Activated T-helper 1 cell treated with anti-CD3 and anti-CD28 coated beads, Interleukin-2, amount 50 U/mL, for 16 hours (primary cell): ENCODE measurements at places on chromosomes 3 and 15.

DNA sequence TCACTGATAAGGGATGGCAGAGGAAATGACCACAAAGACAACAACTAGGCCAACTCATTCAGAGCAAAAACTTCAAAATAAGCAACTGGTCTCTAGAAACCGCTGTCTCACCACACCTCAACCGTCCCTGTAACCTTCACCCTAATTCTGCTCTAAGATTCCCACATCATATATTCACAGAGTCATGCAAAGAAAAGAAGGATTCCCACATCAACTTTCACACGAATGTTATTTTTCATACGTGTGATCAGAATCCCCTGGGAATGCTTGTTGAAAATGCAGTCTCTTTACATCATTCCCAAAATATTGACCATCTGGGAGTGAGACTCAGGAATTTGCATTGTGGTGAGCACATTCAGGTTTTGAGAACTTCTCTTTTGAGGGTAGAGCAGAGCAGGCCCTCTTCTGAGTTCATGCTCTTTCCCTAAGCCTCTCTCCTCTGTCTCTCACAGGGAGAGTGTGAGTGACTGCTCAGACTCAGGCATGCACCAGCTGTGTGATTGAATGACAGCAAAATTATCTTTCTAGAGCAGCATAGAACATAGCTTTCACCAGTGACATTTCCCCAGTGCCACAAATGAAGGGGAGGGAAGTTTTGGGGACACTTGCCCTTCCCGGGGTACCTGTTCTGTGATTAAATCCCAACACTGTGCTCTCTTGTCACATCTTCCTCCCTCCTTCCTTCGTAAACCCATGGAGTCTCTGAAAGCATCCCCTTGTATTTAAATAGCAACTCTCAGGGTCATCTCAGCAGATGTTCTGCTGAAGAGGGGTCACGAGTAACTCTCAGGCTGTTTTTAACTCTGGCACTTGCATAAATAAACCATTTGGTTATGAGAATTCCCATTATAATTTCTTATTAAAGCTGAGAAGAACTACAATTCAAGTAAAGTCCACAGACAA lies 170.9 kb downstream of the PLCL2 start:
- DNase-seq = no peak

DNA sequence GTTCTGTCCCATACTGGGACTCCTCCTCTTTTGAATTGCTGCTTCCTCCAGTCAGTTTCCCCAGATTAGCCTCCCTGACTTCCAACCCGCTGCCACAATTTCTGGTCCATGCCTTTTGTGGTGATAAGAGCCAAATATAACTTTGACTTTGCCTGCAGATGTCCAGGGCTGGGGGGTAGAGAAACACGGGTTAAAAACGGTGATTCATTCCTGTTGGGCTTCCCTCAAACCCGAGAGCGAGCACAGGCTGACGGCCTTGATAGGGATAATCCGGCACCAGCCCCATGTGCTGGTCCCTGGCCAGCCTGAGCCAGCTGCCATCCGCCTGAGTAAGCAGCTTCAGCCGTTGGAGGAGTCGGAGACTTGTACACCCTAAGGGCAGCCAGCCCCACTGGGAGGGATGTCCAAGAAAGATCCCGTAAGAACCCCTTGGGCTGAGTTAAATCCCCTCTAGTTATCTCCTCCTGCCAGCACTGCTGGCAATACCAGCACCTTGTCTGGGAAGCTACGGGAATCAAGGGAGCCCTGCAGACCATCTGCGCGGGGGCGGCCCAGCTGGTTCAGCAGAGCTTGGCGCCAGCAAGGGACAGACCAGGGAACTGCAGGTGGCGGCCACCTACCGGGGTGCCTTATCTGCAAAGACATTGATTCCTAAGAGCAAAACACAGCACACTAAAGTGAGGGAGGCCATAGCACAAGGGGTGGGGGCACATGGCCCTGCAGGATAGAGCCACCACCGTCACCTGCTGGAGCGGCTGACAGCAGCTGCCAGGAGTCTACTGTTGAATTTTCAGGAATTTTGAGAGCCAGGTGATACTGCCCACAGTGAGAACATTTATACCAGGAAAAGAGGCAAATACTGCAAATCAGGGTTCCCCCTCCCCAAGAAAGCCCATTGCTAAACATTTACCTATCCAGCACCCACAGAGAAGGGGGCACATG lies 18.1 kb downstream of the CSPG4 start:
- no peak for DNase-seq

- no peak for DNase-seq
Observed at GRCh38 chr3:158213461-158213860, 103.6 kb downstream of the RSRC1 start.

DNA sequence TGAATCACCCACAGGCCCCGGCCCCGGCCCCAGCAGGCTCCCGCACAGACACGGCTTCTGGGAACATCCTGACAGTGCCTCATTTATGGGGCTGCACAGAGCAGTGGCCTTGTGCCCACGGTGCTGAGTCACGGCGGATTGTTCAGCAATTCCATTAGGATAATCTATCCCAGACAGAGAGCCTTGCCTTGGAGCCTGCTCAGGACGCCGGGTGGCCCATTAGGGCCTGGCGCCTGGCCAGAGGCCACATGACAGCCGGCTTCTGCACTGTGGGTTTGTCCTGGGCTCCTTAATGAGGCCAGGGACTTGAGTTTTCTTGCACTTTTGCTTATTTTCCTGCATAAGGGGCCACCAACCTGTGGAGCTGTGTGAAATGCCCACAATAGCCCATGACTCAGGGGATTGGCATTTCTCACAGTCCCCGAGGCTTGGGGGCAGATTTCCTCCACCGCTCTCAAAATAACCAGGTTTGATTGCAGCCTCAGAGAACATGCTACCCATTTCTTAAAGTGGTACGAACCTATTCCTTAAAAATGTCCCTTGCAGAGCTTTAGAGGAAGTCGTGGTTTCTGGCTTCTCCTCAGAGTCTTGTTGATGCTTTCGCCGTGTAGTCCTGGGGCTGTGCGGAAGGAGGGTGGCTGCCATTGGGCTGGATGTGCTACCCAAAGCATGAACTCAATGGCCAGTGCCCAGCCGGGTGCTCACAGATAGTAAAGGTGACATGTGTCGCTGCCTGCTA lies 19.0 kb downstream of the SYNM start:
- DNase-seq = no peak

- no peak for DNase-seq
Observed at GRCh38 chr15:57914350-57915055, 151.0 kb downstream of the ALDH1A2 start.

GRCh38 chr3:67437090-67437489 lies 217.3 kb downstream of the SUCLG2 start:
- no peak for DNase-seq

GRCh38 chr3:29178809-29179793 lies 101.8 kb upstream of the RBMS3 start:
- no peak for DNase-seq

DNA sequence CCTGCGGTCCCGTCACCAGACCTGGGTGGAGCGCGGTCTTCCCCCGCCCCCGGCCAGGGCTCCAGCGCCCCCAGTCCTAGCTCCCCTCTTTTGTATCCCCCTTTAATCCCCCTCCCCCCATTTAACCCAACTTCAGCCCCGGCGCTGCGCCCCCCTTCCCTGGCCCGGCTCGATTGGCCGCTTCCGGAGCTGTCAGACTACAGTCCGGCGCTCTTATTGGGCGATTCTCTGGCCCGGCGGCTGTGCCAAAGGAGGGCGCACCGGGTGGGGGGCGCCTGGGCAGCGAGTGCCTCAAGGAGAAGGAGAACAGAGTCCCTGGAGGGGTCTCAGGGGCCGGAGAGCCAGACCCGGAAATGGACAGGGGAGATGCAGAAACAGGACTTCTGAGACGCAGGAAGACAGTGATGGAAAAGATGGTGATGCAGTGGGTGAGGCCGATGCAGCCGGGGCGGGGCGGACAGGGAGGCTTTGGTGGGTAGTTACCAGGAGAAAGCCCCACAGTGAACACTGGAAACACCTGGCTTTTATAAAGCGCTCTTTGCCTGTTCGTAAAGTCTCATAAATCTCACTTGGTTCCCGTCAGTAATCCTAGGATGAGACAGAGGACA lies 1.2 kb upstream of the ADCY5 start:
- no peak for DNase-seq

DNA sequence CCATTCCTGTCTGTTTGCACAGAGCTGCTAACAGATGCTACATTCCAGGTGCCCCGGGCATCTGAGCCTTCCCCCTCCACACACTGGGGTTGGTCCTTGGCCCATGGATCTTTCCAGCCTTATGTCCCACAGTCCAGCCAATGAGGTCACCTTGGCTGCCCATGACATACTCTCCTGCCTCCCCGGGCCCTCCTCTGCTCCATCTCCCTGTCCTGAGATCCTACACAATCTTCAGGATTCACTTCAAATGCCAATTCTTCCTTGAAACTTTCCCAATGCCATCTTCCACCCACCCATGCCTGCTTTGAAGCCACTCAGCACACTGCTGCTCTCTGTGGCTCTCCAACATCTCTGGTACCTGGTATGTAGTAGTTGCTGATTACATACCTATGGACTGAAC lies 4.3 kb downstream of the CHRNA3 start:
- no peak for DNase-seq

DNA sequence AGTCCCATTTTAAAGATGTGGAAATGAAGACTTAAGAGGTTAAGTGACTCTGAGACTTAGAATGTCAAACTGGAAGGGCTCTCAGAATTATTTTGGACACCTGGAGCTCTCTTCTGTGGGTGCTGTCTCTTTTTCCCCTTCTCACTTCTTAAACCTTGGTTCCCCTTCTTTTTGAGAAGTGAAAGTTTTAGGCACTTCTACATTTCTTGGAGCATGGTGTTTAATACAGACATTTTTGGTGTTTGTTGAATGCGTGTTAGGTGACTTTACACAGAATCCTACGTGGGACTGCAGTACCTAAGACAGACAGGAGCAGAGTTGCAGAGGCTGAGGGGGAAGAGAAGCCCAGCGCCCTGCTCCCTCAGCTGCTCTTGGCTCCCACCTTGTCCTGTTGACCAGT lies 133.3 kb downstream of the MDFIC2 start:
- DNase-seq = no peak
